ENCODE measurements at places on chromosomes 2 and 18.
A peak's percentile ranks its signal among the peaks of the same experiment; 100 is the strongest.

- H3K27me3 ChIP-seq: peaks cover under 1% of the 10 kb centered on the region
- no peaks in the 10 kb centered on the region for H3K36me3 ChIP-seq
- no peak overlapping the region for H3K27ac ChIP-seq
- no peak overlapping the region for H3K4me3 ChIP-seq
- H3K4me1 ChIP-seq: no peaks in the 10 kb centered on the region
- no peak for DNase-seq
Measured at GRCh38 chr2:138712212-138712979, 67.8 kb downstream of the NXPH2 start.

DNA sequence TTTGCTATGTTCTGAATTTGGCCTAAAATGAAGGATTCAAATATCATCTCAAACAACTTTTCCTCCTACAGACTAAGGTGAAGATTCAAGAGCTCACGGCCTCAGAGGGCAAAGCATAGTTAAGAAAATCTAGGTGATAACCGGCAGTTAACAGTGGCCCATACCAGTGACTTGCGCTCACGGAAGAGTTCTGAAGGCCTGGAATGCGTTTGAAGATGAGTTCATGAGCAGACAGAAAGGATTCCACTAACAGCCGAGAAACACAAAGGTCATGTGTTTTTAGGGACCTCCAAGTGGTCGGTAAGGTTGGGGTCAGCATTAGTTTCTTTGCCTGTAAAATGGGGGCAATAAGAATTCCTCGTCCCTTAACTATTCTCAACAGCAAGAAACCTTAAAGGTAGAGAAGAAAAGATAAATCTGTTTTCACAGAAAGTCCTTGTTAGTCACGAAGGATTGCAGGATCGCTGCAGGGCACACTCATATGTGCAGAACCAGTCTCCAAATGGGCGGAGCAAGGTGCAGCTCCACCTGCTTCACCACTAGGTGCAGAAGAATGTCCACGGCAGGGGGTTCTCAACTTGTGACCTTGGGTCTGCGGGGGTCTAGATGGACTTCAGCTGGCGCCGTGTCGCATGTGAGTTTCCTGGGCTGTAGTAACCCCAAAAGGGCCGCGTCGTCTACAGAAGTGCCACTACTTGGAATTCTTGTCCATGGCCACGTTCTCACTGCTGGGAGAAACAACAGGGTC, 708 bp upstream of the RPIA start:
- peak overlapping the region; percentile 37 for H3K27ac ChIP-seq
- peak; percentile 33 for DNase-seq
- no peaks in the 10 kb centered on the region for H3K36me3 ChIP-seq
- peak overlapping the region; percentile 85 for H3K4me3 ChIP-seq

GRCh38 chr18:10916865-10917264, 232.5 kb downstream of the PIEZO2 start:
- peaks cover 12% of the 10 kb centered on the region for H3K4me1 ChIP-seq
- no peak overlapping the region for H3K4me3 ChIP-seq
- peaks cover 30% of the 10 kb centered on the region for H3K27me3 ChIP-seq
- DNase-seq: no peak
- H3K36me3 ChIP-seq: no peaks in the 10 kb centered on the region

DNA sequence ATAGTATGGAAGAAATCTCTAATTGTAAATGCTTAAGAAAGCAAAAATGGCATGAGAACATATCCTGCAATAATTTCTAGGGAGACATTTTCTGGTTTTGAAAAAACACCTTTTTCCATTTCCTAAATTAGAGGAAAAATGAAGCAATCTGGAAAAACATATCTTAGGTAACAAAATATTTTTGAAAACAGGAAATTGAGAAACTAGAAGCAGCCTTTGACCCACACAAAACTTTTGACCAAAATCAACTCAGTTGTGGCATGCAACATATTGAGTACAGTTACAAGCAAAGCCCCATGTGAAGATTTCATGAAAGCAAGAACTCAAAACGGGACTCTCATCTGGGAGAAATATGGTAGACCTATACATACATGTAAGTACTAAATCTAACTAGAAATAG, 28.6 kb upstream of the CHAC2 start:
- no peaks in the 10 kb centered on the region for H3K36me3 ChIP-seq
- H3K4me1 ChIP-seq: no peaks in the 10 kb centered on the region
- no peaks in the 10 kb centered on the region for H3K27me3 ChIP-seq
- no peak overlapping the region for H3K27ac ChIP-seq
- H3K4me3 ChIP-seq: no peak overlapping the region
- no peak for DNase-seq

GRCh38 chr2:104702031-104702850, 151.7 kb upstream of the POU3F3 start:
- no peaks in the 10 kb centered on the region for H3K27me3 ChIP-seq
- H3K36me3 ChIP-seq: no peaks in the 10 kb centered on the region
- H3K4me1 ChIP-seq: no peaks in the 10 kb centered on the region
- no peak overlapping the region for H3K27ac ChIP-seq
- DNase-seq: no peak

- DNase-seq: no peak
- no peaks in the 10 kb centered on the region for H3K4me1 ChIP-seq
- H3K27me3 ChIP-seq: no peaks in the 10 kb centered on the region
- no peaks in the 10 kb centered on the region for H3K36me3 ChIP-seq
Measured at GRCh38 chr2:97844311-97844859, 131.0 kb downstream of the ZAP70 start.

GRCh38 chr18:13136056-13136903, 82.3 kb upstream of the LDLRAD4 start:
- peak overlapping the region; percentile 60 for H3K4me3 ChIP-seq
- H3K27ac ChIP-seq: peak overlapping the region; percentile 33
- peaks cover 10% of the 10 kb centered on the region for H3K4me1 ChIP-seq
- H3K36me3 ChIP-seq: no peaks in the 10 kb centered on the region
- no peaks in the 10 kb centered on the region for H3K27me3 ChIP-seq

- H3K4me3 ChIP-seq: no peak overlapping the region
- no peaks in the 10 kb centered on the region for H3K27me3 ChIP-seq
- H3K36me3 ChIP-seq: no peaks in the 10 kb centered on the region
Measured at GRCh38 chr2:182618672-182619079, 97.4 kb upstream of the DNAJC10 start.

DNA sequence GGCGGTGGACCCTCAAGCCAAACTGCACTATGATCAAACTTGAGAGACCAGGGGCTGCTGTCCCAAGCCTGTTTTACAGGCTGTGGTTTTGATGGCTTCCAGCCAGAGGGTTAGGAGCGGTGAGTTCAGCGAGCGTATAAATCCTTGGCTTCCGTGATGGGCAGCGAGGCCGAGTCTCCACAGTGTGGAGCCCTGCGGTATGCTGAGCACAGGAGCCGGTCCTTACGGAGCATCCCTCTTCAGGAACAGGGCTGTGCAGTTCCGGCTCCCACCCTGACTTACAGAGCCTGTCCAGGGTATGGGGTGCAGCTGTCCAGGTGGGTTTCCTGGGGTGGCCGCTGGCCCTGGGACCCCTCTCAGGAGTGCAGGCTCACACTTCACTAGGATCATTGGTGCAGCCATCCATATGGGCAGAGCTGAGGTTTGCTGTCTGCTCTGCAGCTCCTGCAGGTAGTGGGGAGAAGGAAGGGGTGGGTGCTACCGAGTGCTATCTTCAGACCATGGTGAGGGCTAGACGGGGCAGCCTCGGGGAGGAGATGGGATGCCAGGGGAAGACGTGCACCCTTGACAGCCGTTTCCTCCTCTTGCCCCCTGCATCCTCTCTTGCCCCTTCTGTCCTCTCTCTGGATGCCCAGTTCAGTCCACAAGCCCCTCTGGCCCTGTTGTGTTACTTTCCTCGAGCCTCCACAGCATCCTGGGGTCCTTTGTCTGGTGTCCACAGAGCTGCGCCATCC, 104.3 kb downstream of the FAM210A start:
- no peak overlapping the region for H3K27ac ChIP-seq
- H3K36me3 ChIP-seq: no peaks in the 10 kb centered on the region
- H3K4me1 ChIP-seq: peaks cover 3% of the 10 kb centered on the region
- DNase-seq: no peak

GRCh38 chr18:55934821-55935220, 346.8 kb upstream of the TCF4 start:
- no peaks in the 10 kb centered on the region for H3K4me1 ChIP-seq
- H3K27me3 ChIP-seq: no peaks in the 10 kb centered on the region
- no peak overlapping the region for H3K27ac ChIP-seq
- H3K36me3 ChIP-seq: no peaks in the 10 kb centered on the region
- DNase-seq: no peak

DNA sequence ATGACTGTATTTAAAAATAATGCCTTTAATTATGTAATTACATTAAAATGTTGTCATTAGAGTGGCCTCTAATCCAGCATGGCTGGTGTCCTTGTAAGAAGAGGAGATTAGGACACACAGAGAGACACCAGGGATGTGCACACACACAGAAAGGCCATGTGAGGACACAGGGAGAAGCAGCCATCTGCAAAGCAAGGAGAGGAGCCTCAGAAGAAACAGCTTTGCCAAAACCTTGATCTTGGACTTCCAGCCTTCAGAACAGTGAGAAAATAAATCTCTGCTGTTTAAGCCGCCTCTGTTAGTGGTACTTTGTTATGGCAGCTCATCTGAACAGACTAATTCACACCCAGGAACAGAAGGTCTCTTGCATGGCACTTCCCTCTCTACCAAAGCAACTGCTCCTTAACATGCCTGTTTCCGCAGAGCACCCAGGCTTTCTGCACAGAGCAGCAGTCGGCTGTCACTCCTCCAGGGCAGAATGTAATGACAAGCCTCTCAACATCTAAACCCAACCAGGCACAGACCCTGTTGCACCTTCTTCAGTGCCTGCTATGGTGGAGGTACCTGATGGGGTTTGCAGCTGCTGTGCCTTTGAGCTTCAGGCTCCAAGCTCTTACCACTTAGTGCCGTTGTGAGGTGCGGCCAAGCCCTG, 377.7 kb downstream of the TDRD15 start:
- H3K4me3 ChIP-seq: no peak overlapping the region
- DNase-seq: no peak
- peaks cover 6% of the 10 kb centered on the region for H3K27me3 ChIP-seq
- no peak overlapping the region for H3K27ac ChIP-seq

DNA sequence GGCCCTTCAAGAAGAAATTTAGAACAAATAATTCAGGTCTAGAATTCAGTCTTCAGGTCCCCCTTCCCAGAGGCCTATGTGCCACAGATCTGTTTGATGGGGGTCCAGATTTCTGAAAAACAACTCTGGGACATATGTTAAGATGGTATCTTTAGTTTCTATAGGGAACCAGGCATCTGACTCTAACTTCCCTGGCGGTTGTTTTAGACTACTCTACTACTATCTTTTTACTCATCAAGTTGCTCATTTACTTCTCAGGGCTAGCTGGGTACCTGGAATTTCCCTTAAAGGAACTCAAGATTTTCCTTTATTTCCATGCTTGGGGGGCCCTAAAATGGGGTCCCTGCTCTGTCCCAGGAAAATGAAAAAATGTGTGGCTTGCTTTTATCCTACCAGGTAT, 114.7 kb upstream of the RAB6C start:
- H3K27me3 ChIP-seq: no peaks in the 10 kb centered on the region
- no peak overlapping the region for H3K4me3 ChIP-seq
- no peaks in the 10 kb centered on the region for H3K4me1 ChIP-seq
- H3K27ac ChIP-seq: no peak overlapping the region
- no peaks in the 10 kb centered on the region for H3K36me3 ChIP-seq

- peaks cover 2% of the 10 kb centered on the region for H3K4me1 ChIP-seq
- no peak overlapping the region for H3K4me3 ChIP-seq
- no peak overlapping the region for H3K27ac ChIP-seq
- no peaks in the 10 kb centered on the region for H3K27me3 ChIP-seq
Measured at GRCh38 chr2:134131681-134132489, 122.0 kb upstream of the MGAT5 start.

DNA sequence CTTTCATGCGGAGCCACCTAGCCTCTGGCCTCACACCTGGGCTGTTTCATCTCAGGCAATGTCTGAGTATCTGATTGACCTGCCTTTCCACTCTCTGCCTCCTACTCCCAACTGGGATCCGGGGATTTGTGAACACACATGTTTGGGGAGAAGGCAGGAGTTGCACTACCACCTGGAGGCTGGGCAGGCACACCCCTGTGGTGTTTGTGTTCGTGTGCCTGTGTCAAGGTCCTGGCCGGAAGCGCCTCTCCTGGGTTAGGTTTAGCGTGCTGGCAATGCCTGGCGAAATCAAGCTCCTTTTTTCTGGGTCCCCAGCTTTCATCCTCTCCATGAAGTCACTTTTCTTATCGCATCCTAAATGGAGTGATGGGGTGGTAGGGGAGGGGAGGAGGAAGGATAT, 63.9 kb downstream of the GATA6 start:
- no peaks in the 10 kb centered on the region for H3K36me3 ChIP-seq
- no peaks in the 10 kb centered on the region for H3K4me1 ChIP-seq
- DNase-seq: no peak
- peaks cover 20% of the 10 kb centered on the region for H3K27me3 ChIP-seq
- no peak overlapping the region for H3K4me3 ChIP-seq

GRCh38 chr2:37792366-37792765, 120.9 kb upstream of the CDC42EP3 start:
- no peak for DNase-seq
- H3K27ac ChIP-seq: no peak overlapping the region
- H3K36me3 ChIP-seq: no peaks in the 10 kb centered on the region
- H3K4me3 ChIP-seq: no peak overlapping the region

DNA sequence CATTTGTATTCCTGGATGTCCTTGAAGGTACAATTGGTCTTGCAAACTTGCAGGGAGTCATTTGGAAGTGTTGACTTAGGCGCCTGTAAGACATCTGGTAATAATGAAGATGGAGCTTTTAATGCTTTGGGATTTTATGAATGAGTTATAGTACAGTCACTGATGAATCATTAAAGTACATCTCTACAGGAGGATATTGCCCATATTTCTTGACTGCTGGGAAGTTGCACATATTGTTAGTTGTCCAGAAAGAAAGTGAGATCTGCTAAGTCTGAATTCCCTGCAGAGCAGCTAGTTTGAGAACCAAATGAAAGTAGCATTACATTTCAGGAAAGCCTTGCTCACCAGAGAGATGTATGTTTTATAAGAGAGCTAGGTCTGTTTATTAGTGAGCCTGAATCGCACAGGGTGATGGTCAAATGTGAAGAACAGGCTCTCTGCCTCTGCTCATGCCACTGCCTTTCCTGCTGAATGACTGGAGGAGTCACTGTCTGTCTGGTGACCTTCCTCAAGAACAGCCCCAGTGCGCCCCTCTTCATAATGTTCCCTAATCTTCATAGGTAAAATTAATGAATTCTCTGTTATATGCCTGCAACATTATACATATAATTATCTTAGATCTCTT, 138.9 kb upstream of the KLHL14 start:
- H3K27ac ChIP-seq: no peak overlapping the region
- DNase-seq: no peak
- H3K4me1 ChIP-seq: no peaks in the 10 kb centered on the region
- H3K4me3 ChIP-seq: no peak overlapping the region
- no peaks in the 10 kb centered on the region for H3K27me3 ChIP-seq

GRCh38 chr2:55164534-55165480, 67.3 kb downstream of the CLHC1 start:
- no peaks in the 10 kb centered on the region for H3K27me3 ChIP-seq
- peak; percentile 22 for DNase-seq
- H3K27ac ChIP-seq: no peak overlapping the region
- peaks cover 4% of the 10 kb centered on the region for H3K4me1 ChIP-seq
- H3K36me3 ChIP-seq: no peaks in the 10 kb centered on the region
